ENCODE measurements at places on chromosomes 7 and 10.

DNA sequence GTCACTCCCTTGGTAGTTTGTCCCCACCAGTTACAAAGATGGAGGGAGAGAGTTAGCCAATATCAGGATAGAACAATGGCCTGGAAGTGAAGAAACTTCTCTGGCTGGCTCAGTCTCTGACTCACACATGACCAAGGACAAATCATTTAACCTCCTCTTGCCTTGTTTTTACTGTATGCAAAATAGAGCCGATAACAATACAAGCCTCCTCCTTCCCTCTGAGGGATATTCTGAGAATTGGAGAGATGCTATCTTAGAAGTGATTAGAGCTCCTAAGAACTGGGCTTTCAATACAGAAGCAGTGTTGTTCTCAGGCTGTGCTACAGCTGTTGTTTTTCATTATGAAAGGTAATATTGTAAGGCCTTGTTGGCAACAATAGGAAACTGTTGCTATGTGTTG, 87.7 kb upstream of the EGR2 start:
- DNase-seq, result no peak

- no peak for DNase-seq
Measured at GRCh38 chr10:1402016-1402770, 335.1 kb downstream of the ADARB2 start.

GRCh38 chr10:127906548-127907377, at the start of gene PTPRE:
Gene PTPRE, plus strand, starts transcription at chr10:127907103. Its CDS starts 133,779 bp downstream, at chr10:128040882.
- DNase-seq, result no peak

GRCh38 chr10:15571575-15571974, 148.1 kb downstream of the ITGA8 start:
- no peak for DNase-seq

DNA sequence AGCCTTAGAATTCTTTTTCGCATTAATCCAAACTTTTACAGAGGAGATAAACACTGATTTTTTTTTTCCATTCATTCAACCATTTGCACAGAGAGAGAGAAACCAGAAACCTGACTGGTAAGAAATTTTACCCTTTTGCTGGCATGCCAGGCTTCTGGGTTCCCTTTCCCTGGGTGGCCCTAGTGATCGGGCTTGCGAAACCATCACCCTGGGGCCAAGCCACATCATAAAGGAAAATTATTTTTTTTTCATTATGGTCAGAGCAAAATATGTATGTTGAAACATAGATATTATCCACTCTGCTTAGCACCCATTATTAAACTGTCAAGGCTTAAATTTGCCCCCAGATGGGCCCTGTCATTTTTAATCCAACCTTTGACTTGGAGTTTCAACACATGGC, 55.4 kb upstream of the INHBA start:
- no peak for DNase-seq

DNA sequence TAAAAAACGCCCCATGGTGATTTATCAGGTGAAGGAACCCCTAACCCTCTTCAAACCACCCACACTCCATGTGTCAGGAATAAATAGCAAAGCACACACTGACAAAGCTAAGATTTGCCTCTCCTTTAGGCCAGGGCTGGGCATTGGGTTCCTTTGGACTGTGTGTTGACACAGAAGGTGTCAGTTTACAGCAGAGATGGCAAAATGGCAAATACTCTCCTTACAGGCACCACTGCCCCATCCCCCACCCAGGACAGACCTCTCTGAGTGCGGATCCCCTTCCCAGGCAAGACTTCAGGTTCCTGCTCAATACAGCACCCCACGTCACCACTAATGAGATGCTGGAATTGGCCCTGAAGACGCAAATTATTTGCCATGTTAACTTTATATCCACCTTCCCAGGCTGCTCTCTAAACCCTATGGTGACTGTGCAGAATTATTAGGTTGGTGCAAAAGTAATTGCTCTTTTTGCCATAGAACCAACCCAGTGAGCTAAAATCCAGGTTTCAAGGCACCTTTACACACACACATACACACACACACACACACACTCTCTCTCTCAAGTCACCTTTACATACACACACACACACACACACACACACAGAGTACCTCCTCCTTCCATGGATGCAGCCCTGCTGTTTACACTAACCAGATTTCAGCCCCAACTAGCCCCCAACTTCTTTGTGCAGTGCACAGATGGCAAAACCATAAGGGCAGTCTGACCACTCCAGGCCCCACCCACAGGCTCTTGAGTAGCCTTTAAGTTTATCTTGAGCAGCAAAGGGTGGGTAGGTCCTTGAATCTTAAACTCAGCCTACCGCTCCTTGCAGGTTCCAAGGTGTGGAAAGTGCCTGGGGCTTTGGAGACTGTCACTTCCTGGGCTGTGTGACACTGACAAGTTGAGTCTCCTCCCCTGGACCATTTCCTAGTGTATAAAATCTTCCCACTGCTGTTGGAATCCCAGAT, 4.0 kb upstream of the ZCCHC24 start:
- DNase-seq, result no peak

GRCh38 chr10:48299692-48300091, 6.8 kb upstream of the MAPK8 start:
- DNase-seq, result no peak

- no peak for DNase-seq
Measured at GRCh38 chr7:90972906-90973550, 291.2 kb upstream of the FZD1 start.

Data from D721Med (cell line).